ENCODE measurements at places on chromosomes 12 and 14.

GRCh38 chr12:103944964-103945363 lies 14.8 kb downstream of the HSP90B1 start:
- no peak for DNase-seq

- DNase-seq: no peak
Measured at GRCh38 chr12:123058980-123059379, 78.5 kb downstream of the ARL6IP4 start.

GRCh38 chr14:73741876-73742519 lies 27.8 kb upstream of the PNMA1 start:
- DNase-seq: peak; percentile 56

DNA sequence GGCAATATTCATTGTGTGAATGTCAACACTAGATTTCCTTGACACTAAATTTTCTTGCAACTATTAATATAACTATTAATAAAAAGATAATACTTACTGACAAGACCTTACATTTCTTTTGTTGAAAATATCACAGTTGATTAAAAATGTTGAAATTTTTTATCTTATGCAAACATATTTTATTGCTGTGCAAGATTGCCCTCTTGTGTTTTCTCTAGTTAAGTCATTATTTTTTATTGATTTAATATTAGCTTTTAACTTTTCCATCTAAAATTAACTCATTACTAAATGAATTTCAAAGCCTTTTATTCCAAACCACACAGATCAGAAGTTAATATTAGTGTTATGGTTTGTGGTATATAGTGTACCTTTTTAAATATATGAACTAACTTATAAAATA lies 11.7 kb upstream of the NAA30 start:
- DNase-seq: no peak

DNA sequence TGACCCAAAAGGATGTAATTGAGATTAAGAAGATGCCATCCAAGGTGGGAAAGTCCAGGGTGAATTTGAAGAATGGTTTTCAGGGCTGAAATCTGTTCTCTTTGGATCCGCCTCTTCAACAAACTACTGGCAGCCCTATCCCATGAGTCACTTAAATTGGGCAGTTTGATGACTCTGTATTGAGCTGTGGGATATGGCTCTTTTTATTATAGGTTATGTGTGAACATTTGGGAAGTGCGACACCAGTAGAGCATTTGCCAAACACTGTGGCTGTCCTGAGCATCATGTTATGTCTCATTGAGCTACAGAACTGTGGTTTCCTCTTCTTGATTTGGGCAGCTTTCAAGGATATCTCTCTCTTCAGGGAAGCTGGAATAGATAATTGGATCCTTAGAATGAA lies 22.3 kb downstream of the IFT43 start:
- no peak for DNase-seq

GRCh38 chr12:1692895-1693610 lies 2.2 kb downstream of the ADIPOR2 start:
- no peak for DNase-seq

GRCh38 chr12:129226851-129227250 lies 373.6 kb downstream of the GLT1D1 start:
- DNase-seq: no peak

DNA sequence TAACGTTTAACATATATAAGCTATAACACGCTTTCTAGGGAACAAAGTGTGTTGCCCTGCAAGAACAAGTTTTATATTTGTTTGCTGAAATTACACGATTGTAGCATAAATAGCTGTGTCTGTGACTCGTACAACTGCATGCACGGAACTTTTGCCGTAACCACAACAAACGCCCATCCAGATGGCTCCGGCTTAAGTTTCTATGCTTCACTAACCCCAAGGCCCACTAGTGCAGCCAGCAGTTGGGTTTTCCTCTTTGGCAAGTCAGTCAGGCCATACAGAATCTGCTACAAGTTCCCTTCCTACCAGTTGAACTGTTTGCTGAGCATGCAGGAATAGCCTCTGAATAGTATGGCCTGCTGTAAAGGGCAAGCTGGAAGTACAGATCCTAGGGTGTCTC lies 12.1 kb downstream of the CSRP2 start:
- no peak for DNase-seq

GRCh38 chr12:53217931-53218307 lies 10.9 kb upstream of the ITGB7 start:
- peak; percentile 41 for DNase-seq

GRCh38 chr14:79960288-79960687 lies 251.0 kb downstream of the DIO2 start:
- no peak for DNase-seq

DNA sequence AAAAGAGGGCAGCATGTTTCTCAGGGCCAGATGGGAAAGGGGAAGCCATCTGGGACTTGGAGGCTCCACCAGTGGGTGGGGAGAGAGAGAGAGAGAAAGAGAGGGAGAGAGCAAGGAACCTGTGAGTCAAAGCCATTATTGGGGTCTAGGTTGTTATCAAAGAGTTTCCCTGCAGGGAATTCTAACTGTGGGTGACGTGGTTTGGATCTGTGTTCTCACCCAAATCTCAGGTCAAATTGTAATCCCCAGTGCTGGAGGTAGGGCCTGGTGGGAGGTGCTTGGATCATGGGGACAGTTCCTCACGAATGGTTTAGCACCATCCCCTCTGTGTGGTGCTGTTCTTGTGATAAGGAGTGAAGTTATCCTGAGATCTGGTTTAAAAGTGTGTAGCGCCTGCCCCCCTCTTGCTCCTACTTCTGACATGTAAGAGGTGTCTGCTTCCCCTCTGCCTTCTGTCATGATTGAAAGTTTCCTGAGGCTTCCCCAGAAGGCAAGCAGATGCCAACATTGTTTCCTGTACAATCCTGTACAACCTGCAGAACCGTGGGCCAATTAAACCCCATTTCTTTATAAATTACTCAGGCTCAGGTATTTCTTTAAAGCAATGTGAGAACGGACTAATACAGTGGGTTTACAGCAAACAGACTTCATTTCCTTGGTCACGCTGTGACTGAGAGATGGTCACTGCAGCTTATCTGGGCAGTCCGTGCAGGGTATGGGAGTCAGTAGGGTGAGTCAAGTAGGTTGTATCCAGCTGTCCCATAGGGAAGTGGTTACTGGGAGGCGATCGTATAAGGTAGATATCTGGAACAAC lies 52.4 kb downstream of the CCDC91 start:
- no peak for DNase-seq

DNA sequence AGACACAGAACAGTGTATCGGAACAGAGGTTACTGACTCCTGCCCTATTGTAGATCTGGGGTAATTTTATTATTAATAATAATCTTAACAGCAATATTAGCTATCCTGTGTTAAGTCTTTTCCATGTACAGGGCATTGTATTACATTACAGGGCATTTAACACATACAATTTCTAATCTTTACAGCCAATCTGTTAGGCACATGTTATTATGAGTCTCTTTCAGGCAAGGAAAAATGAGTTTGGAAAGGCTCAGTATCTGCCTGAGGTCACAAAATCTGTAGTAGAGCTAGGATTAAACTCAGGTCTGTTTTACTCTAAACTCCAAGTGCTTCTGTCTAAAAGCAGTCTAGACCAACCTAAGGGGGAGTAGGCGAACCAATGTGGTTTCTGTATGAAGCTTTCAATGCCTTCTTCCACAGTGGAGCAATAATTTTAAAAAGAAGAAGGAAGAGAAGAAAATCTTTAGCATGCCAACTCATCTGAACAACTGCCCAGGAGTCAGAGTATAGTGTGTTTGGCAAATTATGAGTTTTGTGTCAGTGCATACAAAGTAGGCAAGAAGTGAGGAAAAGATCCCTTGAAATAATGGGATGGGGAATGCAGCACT lies 192.6 kb downstream of the CHST11 start:
- no peak for DNase-seq

DNA sequence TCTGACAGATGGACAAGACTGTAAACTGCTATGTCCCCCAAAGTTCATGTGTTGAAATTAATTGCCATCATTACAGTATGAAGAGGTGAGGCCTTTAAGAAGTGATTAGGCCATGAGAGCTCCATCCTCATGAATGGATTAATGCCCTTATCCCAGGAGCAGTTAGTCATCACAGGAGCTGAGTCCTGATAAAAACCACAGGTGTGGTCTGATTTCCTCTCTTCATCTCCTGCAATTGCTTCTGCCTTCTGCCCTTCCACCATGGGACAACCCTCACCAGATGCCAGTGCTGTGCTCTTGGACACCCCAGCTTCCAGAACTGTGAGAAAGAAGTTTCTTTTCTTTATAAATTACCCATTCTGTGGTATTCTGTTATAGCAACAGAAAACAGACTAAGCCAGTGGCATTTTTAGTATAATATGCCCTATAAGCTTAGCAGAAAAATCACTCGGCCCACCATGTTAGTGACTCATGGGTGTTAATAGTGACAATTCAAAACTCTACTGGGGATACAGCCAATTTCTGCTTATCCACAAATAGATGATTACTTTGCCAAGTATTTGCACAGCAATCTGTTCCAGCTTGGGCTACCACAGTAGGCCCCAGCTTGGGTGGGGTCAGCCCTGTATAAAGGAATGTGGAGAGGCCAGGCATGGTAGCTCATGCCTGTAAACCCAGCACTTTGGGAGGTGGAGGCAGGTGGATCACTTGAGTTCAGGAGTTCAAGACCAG lies 129.0 kb upstream of the BCL2L14 start:
- no peak for DNase-seq

GRCh38 chr14:103708750-103709187 lies 6.5 kb downstream of the XRCC3 start:
- DNase-seq: no peak

DNA sequence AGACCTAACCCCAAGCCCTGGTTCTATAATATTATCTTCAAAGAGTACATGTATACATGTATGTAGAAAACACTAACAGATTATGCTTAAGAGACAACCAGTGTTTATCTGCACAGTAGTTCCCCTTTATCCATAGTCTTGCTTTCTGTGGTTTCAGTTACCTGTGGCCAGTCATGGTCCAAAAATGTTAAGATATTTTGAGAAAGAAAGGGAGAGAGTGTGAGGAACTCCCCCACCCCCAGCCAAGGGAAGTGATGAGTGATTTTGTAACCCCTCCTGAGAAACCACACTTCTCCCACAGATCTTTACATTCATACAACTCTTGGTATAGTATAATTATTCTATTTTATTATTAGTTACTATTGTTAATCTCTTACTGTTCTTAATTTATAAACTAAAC lies 77.3 kb upstream of the CNTN1 start:
- no peak for DNase-seq

GRCh38 chr12:12126551-12126950 lies 55.8 kb downstream of the BCL2L14 start:
- DNase-seq: no peak

DNA sequence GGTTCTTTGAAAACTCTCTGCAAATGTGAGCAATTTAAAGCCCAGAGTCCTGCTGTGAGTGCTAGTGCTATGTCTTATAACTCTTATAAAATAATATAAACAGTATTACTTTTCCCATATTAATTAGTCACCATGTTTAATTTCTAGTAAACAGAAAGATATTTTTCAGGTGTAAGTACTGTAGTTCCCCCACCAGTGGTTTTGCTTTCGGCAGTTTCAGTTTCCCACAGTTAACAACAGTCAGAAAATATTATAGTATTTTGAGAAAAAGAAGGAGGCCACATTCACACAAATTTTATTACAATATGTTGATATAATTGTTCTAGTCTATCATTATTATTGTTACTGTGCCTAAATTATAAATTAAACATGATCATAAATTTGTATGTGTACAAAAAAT lies 800.5 kb downstream of the LRFN5 start:
- no peak for DNase-seq

DNA sequence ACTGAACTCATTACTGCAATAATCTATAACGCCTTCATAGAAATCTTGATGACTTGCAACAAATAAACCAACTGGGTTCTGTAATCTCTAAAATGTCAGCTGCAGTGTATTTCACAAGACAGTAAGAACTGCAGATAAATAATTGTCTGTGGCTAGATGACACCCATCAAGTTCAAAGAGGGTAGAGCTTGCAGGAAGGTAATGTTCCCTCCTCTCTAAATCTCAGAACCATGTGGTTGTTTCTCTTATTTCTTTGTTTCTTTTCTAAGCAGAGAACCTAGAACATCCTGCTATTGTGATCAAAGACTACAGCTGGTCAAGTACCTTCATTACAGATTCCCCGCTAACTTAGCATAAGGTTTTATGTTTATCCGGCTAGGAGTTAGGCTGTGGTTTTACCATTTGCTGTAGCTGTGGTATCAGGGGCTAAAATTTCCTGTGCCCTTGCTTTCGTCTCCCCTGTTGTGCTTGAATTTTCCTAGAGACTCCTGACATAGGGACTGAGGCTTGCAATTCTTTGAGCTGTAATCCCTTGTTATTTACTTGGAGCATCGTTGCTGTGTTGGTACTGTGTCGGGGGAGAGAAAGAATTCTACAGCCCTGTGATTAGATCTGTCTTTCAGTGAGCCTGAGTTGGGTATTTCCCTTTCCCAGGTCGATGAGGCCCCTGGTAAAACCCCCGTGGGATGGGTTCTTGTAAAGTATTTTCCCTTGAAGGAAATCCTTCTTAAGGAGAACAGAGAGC lies 253.1 kb upstream of the BTG1 start:
- peak; percentile 34 for DNase-seq

DNA sequence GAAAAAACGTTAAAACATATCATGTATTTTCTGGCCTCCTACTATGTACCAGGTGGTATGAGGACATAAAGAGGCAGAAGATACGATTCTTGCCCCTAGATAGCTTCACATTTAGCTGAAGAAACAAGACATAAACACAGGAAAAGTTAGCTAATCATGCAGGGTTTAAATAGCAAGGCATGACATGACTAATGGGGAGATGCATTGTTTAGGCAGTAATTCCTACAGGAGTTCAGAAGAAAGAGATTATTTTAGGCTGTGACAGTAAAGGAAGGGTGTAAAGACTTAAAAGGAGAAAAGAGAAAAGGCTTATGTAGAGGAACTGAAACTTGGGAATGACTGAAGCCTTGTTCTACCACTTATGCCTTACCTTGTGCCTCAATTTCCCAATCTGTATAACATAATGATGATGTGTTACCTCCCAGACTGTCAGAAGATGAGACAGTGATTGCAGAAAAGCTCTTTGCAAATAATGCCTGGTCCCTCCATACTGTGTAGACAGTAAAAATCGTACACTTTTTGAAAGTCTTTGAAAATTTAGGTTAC lies 44.4 kb downstream of the PRKCH start:
- DNase-seq: no peak

DNA sequence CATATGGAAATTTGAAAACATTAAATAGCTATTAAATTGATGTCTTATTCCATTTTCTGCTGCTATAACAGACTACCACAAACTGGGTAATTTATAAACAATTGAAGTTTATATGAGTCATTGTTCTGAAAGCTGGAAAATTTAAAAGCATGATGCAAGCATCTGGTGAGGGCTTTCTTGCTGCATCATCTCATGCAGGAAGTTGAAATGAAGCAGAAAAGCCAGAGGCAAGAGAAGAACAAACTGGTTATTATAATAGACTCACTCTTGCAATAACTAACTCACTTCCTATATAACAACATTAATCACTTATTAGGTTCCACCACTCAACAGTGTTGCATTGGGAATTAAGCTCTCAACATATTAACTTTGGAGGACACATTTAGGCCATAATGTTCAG lies 1277.4 kb downstream of the LRFN5 start:
- no peak for DNase-seq

GRCh38 chr12:3432176-3432742 lies 58.7 kb upstream of the PRMT8 start:
- no peak for DNase-seq

All from activated CD4-positive, alpha-beta T cell treated with anti-CD3 and anti-CD28 coated beads for 48 hours (primary cell).